Fibroblast of skin of back (primary cell): ENCODE measurements at places on chromosomes 16 and 17.

- DNase-seq = no peak
Measured at GRCh38 chr16:31410082-31410481, 16.9 kb downstream of the ITGAD start.

GRCh38 chr16:17817260-17817659 lies 346.5 kb upstream of the XYLT1 start:
- DNase-seq = no peak

GRCh38 chr16:55662644-55663031 lies 6.8 kb downstream of the SLC6A2 start:
- DNase-seq = no peak

DNA sequence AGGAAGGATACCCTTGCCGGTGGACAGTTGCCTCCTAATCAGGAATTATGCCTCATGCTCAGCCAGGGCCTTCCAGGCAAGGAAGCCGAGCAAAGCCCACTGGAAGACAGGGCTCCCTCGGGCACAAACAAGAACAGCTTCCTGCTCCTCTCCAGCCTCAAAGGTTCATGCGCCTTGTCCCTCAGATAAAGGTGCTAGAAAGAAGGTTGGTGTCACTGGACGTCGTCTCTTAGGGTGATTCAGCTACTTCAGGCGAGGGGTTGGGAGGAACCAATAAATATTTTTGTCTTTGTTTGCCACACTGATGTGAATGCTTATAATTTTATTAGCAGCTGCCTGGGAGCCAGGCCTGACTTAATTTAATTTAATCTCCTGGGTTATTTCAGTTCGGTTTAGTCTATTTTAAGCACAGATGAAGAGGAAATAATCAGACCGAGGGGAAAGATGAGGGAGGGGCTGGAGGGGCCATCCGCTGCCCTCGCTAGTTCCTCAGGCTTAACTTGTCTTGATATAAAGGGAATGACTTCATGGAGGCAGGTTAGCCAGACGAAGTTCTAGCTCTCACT lies 171.8 kb upstream of the CACNG5 start:
- DNase-seq = no peak

- no peak for DNase-seq
Measured at GRCh38 chr16:9518051-9518450, 426.6 kb downstream of the HAPSTR1 start.

GRCh38 chr16:73735954-73736353 lies 560.7 kb upstream of the PSMD7 start:
- no peak for DNase-seq

DNA sequence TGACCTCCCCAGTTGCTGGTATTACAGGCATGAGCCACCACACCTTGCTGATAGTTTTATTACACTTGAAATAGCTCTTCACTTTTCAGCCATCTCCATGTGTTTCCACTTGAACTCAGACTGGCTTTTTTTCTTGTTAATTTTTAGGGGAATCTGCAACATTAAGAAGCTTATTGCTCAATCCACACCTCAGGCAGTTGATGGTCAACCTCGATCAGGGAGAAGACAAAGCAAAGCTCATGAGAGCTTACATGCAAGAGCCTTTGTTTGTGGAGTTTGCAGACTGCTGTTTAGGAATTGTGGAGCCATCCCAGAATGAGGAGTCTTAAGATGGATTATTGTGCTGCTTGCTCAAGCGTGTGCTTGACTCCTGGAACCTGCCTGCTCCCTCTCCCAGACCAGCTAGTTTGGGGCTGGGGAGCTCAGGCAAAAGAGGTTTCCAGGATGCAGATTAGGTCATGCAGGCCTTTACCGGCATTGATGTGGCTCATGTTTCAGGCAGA lies 8.6 kb downstream of the ZNHIT3 start:
- DNase-seq = no peak

DNA sequence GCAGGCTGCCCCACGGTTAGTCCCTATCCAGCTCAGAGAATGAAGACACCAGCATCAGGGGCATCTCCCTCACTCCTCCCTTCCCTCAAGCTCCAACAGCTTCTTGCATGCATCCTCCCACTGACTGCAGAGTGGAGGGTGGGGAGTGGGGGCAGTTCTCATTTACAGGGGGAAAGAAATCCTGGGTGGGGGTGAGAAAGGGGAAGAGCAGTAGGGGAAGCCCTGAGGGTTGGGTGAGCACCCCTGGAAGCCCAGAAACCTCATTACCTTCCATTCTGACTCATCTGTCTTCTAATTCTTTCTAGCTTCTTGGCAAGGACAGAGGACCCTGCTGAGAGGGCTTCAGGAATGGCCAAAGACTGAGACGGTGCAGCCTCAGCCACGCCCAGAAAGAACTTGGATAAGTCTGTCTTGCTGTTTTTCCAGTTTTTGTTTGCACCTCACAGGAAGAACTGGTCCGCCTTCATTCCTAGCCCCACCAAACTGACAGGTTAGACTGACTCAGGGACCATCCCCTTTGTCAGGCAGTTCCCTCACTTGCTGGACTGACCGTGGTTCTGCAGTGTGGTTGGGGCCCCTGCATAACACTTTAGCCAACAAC lies 52.5 kb upstream of the WSB1 start:
- DNase-seq = peak; percentile 34

DNA sequence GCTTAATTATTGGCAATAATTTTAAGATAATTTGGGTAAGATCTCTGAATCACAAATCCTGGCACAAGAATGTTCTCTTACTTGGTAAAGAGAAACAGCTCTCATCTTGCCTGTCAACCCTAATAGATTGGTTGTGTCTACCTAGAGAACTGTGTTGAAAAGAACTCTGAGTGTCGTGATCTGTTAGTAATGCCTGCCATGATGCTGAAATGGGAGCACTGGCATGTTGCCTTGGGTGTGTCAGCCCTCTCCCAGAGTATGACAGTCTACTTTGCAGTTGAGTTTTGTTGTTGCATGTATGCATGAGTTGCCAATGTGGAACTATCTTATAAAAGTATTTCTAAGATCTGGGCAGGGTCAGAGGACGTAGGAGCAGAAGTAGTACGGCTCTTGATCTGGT lies 221.4 kb downstream of the MAF start:
- DNase-seq = no peak

GRCh38 chr16:27425961-27426360 lies 24.0 kb downstream of the IL21R start:
- no peak for DNase-seq

- DNase-seq = no peak
Measured at GRCh38 chr17:59401725-59402124, 70.3 kb downstream of the YPEL2 start.

DNA sequence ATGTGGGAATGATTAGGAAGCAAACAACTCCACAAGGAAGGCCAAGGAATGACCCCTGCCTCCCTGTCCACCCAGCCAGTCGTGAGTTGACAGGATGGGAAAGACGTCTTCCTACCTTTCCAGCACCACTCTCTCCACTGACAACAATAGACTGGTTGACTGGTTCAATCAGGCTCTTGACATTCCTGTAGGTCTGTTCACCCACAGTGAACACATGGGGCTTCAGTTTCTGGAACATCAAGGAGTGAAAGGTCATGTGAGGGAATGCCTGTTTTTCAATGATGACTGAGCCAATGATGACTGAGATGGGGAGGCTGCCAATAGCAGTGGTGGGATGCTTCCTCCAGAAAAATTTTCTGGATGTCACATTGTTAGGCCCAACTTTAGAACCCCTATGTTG lies 9.6 kb downstream of the MYO19 start:
- DNase-seq = no peak

DNA sequence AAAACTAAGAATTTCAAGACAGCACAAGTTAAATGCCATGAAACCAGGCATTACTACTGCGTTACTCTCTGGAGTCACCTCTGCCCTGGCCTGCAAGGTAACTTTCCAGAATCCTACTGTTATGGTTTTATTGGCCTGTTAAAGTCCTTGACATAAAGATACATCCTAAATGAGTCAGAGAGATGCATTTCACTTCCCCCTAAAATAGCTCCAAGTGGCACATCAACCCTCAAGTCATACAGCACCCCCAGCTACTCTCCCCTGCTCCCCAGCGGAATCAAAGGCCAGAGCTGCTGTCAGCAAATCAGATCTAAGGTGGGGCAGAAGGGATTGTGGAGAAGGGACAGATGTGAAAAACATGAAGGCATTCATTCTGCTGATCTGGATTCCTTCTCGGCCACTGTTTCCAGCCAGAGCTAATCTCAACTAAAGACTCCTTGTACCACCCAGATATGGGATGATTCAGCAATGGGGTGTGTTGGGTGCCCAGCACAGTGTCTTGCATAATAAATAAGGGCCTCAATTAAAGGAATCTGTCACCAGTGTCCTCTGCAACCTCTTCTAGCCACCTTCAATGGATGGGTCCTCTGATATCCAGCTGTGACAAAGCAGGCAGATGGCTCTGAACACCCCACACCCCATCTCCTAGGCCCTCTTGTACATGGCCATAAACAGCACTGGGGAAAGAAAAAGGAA lies 8.5 kb upstream of the CCL1 start:
- no peak for DNase-seq

DNA sequence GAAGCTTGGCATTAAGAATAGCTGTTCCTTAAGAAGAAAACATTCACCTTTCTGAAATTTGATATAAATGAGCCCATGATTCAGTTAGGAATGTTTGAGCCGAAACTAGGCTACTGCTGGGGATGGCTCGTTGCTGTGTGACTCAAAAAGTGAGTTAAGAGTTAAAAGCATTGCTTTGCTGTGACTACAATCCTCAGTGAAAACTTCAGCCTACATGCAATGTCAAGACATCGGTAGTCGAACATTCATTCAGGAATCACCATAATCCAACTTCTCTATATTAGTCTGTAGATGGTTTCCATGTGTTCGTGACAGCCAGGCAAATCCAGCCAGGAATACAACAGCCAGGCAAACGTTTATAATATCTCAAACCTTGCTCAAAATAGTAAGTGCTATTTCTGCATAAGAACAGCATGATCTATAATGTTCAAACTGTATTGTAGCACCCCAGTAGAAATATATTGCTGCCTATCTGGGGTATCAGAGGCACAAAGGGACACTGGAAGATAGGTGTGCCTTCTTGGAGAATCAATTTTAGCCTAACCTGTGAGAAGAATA lies 1225.1 kb downstream of the CDH8 start:
- DNase-seq = peak; percentile 60

DNA sequence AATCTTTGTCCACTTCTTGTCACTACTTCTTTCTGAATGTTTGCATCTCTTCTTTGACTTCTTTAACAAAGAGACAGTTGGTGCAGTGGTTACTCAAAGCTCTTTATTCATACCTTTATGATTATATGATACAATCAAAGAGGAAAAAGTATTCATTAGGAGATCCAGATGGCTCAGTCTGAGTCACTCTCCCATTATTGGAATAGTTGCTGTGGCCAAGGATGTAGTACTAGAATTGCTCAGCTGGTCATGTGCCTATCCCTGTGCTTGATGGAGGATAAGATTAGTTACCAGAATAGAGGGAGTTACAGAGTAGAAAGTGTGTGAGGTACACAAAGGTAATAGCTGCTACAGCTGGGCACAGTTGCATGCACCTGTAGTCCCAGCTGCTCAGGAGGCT lies 18.3 kb downstream of the BCAS3 start:
- no peak for DNase-seq

- no peak for DNase-seq
Measured at GRCh38 chr17:34725008-34725407, 145.6 kb downstream of the TMEM132E start.

GRCh38 chr17:44346064-44346844 lies 1.2 kb downstream of the GRN start:
- DNase-seq = no peak

DNA sequence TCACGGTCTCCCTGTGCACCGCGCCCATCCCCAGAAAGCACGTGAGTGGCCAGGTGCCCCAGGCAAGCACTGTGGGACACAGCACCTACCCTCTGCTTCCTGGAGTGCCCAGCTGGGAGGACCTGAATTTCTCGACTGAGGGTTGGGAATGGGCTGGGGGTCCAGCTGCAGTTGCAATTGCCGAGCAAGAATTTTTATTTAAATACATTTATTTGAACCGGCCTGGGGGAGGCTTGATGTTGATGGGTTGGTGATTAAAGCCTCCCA lies 6.3 kb downstream of the SLC5A2 start:
- no peak for DNase-seq

GRCh38 chr17:13920413-13920812 lies 148.9 kb upstream of the COX10 start:
- no peak for DNase-seq

- peak; percentile 82 for DNase-seq
Measured at GRCh38 chr17:41530062-41531048, 2.2 kb upstream of the KRT19 start.

- DNase-seq = no peak
Measured at GRCh38 chr17:56779322-56779721, 54.4 kb downstream of the C17orf67 start.

GRCh38 chr17:37770631-37771518 lies 26.0 kb upstream of the HNF1B start:
- DNase-seq = peak; percentile 76

- peak; percentile 83 for DNase-seq
Measured at GRCh38 chr17:40914075-40914855, 23.2 kb downstream of the KRT23 start.

- DNase-seq = peak; percentile 83
Measured at GRCh38 chr17:47720754-47721533, 12.1 kb upstream of the TBX21 start.

GRCh38 chr16:73095142-73095820 lies 47.4 kb upstream of the ZFHX3 start:
- DNase-seq = no peak

DNA sequence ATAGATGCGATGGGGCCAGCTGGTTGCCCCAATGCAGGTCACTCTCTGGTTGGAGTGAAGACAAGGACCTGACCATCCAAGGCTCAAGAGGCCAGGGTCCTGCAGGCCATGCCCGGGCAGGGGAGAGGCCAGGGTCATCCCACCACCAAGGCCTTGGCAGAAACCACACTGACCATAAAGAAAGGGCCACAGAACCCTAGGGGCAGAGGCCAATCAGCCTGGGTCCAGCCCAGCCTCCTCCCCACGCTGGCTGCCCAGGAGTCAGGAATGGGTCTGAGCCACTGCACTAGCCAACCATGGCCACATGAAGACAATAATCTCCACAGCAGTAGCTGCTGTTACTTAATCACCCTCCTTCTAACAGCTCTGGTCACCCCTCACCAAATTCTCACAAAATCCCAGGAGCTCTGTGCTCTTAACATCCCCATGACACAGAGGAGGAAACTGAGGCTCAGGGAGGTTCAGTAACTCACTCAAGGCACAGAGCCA lies 10.2 kb upstream of the BCAR1 start:
- no peak for DNase-seq

- no peak for DNase-seq
Measured at GRCh38 chr17:61966191-61966590, 38.4 kb upstream of the INTS2 start.

- peak; percentile 52 for DNase-seq
Measured at GRCh38 chr17:47208744-47209488, at the start of gene MYL4. TSS of gene MYL4 (plus strand) at chr17:47209348. CDS start at chr17:47209423, 75 bp downstream.

GRCh38 chr17:1783834-1784611 lies 22.2 kb downstream of the SERPINF1 start:
- DNase-seq = peak; percentile 48

DNA sequence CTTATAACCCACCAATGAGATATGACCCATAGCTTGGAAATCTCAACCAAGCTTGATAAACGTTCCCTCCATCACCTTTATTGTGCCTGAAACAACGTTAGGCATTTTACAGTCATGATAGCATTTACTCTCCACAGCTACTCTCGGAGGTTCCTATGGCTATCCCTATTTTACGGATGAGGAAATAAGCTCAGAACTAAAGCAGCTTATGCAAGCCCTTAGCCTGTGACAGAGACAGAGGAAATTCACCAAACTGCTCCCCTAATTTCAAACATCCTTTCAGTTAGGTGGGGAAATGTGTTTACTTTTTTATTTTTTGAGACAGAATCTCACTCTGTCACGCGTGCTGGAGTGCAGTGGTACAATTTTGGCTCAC lies 18.7 kb downstream of the DCUN1D3 start:
- no peak for DNase-seq

GRCh38 chr17:71910002-71910401 lies 210.8 kb upstream of the SOX9 start:
- no peak for DNase-seq

GRCh38 chr17:17729620-17730249 lies 48.5 kb downstream of the RAI1 start:
- DNase-seq = no peak
